Stimulated activated CD8-positive, alpha-beta memory T cell treated with anti-CD3 and anti-CD28 coated beads, Interleukin-4, amount 100 ng/mL, for 1 hour (primary cell): ENCODE measurements at places on chromosomes 6 and 20.
A peak's percentile ranks its signal among the peaks of the same experiment; 100 is the strongest.

GRCh38 chr6:89999154-89999553, 104.9 kb downstream of the GJA10 start:
- no peak for DNase-seq

DNA sequence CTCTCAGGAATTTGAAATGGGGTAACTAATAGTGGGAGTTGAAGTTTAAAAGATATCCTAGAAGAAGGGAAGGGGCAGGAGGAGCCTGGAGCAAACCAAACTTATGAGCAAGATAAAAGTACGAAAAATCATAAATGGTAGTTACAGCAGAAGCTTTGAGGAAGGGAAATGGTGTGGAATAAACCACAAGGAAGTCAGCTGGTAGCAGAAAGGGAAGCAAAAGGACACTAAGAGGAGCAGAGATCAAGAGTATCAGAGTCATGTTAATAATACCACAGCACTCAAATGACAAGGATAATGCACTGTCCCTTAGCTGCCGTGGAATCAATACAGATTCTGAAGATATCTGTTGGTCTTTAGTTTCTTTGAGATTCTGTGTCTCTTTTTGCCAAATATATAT, 44.9 kb upstream of the CCDC28A start:
- DNase-seq: no peak

DNA sequence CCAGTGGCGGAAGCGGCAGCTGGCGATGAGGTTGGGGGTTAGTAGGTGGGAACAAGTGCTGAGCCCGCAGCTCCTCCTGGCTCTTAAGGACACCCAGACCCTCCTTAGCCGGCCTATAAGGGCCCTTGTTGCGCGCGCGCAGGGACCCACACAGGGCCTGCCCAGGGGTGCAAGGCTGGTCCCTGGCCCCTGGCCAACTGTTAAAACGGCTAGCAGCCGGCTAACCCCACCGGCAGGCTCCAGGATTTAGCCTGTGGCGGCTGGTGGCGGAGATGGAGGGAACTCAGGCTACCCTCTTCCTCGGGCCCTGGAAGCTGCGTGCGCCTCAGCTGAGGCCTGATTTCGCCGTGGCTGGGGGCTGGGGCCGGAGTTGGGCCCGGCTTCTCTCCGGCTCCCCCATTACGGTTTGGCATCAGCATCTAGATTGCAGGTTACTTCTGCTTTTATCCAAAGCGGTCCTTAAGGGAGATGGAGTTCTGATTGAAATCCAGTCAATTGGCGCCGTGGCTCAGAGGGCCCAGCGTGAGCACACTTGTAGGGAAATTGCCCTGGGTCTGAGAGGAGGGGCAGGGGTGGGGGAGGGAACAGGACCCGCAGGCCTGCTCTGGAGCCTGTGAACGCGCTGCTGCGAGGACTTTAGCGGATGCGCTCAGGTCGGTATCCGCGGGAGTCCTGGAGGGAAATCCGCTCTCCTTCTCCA, 36.9 kb upstream of the CCDC167 start:
- DNase-seq: no peak

GRCh38 chr20:21100578-21101452, 5.3 kb downstream of the LINC00237 start:
- no peak for DNase-seq

GRCh38 chr6:20409427-20409971, 7.8 kb downstream of the E2F3 start:
- no peak for DNase-seq

- DNase-seq: no peak
Observed at GRCh38 chr6:141077355-141078333, 1055.1 kb upstream of the GJE1 start.

DNA sequence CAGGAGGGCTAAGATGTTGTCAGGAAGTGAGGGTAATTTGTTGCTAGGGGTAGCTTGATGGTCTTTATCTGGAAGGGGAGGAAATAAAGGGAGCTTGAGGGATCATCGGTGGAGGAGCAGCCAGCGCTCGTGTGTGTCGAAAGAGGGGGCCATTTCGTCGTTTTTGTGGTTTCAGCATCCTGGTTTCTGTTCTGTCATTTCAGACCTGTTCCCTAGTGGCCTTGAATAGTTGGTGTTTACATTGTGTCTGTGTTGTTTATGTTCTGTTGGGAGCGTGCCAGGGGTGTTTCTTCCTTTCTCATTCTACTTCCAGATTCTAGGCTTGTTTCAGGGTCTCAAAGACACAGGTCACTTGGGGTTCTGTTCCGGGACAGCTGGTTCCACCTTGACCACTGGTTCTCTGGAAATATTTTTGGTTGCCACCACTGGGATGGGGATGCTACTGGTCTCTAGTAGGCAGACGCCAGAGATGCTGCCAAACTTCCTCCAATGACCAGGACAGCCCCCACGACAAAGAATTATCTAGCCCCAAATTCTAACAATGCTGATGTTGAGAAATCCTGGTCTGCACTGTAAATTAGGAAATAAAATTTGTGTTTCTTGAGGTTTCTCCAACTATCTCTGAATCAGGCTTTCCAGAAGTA, 113.9 kb upstream of the NAA20 start:
- no peak for DNase-seq

GRCh38 chr6:52077961-52078625, 9.3 kb downstream of the PKHD1 start:
- no peak for DNase-seq

- no peak for DNase-seq
Observed at GRCh38 chr6:36221674-36222073, 25.1 kb downstream of the BRPF3 start.

DNA sequence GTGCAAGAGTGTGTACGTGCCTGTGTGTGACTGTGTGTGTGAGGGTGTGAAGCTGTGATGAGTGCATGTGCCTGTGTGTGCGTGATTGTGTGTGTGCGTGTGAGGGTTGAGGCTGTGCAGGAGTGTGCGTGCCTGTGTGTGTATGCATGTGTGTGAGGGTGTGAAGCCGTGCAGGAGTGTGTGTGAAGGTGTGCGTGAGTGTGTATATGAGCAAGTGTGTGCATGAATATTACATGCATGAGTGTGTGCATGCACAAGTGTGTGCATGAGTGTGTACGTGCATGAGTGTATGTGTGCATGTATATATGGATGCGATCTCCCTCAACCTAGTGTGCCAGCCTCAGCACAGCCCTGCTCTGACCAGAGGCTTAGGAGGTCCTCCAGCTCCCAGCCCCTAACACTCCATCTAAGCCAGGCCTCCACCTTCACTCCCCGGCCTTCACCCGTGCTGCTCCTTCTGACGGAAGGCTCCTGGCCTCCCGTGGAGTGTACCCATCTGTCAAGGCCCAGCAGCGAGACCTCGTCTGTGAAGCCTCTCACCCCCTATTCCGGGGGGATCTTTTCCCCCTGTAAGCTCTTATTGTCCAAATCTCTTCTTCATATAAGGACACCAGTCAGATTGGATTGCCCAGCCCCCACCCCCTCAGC, 19.9 kb upstream of the PHACTR3 start:
- DNase-seq: no peak

DNA sequence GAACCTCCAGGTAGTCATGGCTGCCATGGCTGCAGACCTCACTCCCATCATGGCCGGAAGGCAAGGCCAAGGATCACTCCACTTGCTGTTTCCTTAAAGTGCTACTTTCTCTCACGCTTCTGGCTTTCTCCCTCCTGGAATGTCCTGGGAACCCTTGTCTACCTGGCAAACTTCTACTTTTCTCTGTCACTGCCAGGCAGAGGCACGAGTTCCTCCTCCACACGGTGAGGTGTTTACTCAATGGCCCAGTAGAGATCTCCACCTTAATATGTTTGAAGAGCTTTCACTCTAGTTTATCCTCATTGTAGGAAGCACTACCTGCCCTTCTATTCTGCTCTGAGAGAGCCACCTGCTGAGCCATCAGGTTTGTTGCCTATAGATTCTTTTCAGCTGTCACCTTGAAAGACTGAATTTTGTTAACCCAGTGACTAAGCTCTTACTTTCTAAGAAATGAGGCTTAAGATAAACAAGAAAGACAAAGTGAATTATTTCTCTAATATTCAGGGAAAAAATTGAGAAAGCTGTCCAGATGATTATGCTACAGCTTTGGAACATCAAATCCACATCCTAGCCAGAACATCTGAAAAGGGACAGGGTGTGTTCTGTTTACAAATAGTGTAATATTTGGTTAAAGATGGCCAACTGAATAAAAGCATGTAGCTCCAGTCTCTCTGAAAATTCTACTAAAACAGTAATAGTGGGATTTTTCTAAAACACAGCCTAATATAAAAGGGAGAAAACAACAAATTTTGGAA, 54.9 kb downstream of the PLAGL1 start:
- no peak for DNase-seq

DNA sequence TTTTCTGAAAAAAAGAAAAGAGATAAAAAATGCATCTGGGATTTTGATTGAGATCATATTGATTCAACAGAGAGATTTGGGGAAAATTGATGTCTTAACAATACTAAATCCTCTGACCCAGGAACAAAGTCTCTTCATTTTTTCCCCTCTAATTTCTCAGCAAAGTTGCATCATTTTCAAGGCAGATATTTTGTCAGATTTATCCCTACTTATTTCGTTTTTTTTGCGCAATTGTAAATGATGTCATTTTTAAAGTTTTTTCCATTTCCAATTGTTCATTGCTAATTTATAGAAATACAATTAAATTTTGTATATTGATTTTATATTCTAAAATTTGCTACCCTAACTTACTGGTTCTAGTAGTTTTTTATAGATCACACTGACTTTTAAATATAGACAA, 97.7 kb upstream of the TMEM170B start:
- no peak for DNase-seq

GRCh38 chr20:57807401-57808263, 97.8 kb upstream of the PMEPA1 start:
- no peak for DNase-seq

GRCh38 chr6:22146931-22147701, 149.7 kb downstream of the PRL start:
- DNase-seq: no peak

DNA sequence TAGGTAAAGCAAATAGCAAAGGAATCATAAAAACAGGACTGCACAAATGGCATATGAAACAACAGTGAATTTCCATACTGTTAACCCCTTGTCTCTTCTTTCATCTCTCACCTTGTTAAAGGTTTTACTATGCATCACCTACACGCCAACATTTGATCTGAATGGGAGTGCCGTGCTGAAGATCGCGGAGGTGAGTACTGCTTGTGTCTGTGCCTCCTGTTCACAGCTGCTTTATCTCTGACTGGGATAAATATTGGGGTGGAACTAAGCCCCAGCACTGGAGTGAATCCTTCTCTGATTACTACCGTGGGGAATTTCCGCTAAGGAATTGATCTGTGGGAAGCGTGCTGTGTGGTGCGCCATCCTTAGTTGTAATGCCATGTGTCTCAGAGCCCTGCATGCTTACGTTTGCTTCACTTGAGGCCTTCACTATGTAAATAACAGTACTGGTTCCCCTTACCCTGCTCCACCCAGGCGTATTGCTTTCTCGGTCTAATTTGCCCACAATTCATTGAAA, 11.4 kb upstream of the PBOV1 start:
- no peak for DNase-seq

DNA sequence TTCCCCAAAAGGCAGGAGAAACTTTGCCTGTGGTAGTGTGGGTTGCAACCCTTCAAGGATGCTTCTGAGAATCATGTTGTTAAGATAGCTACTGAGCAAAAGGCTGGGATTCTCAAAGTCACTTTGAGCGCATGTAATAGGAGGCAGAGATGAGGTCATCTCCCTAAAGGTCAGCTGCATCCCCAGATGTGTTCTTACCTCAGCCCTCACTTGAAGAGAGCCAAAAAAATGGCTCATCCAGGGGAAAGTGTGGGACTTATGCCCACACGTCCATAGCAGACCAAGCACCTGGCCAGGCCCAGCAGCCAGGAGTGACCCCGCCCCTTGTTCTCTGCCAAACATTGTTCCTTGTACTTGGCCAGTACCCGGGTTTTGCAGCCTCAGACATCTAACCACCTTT, 187.0 kb upstream of the BMP2 start:
- no peak for DNase-seq

GRCh38 chr6:167330750-167331149, 5.9 kb downstream of the TTLL2 start:
- DNase-seq: no peak

DNA sequence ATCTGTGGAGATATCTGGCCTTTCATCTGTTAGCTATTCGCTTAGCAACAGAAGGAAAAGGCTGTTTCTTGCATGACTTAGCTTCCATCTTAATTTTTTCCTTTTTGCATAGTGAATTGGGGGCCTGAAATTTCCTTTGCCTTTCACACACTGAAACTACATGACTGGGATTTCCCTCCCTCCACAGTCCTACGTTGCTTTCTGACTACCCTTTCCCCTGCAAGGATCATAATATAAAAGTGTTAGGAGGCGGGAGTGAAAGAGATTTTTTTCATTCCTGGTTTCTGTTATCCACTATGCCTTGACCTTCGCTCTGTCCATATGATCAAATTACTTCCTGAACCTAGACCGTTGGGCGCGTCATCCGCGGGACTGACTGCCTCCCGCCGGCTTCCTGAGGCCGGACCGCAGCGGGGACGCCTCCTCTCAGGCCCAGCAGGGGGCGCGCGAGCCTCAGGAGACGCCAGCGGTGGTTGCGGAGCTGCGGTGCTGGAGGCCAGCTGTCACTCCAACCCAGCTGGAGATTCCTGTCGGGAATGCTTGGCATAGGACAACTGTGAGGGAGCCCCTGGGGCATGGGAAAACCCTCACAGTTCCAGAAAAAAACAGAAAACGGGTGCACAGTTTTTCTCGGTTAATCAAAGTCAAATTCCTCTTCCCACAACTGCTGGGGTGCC, 55.6 kb downstream of the MEP1A start:
- peak; percentile 5 for DNase-seq

- DNase-seq: no peak
Observed at GRCh38 chr20:25341716-25342680, 48.6 kb downstream of the ABHD12 start.

- no peak for DNase-seq
Observed at GRCh38 chr6:31452859-31453258, 45.1 kb upstream of the MICB start.

DNA sequence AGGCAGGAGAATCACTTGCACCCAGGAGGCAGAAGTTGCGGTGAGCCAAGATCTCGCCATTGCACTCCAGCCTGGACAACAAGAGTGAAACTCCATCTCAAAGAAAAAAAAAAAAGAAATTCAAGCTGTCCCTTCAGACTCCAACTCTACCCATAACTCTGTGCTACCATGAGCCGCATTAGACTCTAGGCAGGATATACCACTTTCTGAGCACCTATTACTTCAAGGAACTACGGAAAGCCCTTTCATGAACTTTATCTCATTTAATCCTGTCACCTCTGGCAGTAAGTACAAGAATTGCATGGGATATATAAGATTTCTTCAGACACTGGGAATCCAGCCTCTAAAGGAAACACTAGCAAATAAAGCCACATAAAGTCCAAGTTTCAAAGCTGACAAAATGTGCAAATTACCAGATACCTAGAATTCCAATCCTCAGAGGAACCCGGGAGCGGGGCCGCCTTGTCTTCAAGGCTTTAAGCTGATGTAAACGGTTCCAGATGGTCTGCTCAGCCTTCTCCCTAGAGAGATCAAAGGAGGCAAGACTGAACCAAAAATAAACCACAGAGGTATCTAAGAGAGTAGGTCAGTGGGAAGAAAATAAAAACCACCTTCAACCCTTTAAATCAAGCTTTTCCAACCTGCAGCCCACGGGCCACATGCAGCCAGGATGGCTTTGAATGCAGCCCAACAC, 9.4 kb downstream of the CDK5RAP1 start:
- no peak for DNase-seq
